Osteoblast (primary cell): ENCODE measurements at places on chromosomes 5 and 9.

- no peak for DNase-seq
Observed at GRCh38 chr5:58937031-58937681, 354.3 kb downstream of the RAB3C start.

- DNase-seq = no peak
Observed at GRCh38 chr5:159956074-159956473, 39.8 kb downstream of the ADRA1B start.

GRCh38 chr9:136078498-136079011, 16.5 kb downstream of the NACC2 start:
- DNase-seq = peak; percentile 55

- peak; percentile 64 for DNase-seq
Observed at GRCh38 chr5:113615708-113616107, 102.2 kb downstream of the YTHDC2 start.

DNA sequence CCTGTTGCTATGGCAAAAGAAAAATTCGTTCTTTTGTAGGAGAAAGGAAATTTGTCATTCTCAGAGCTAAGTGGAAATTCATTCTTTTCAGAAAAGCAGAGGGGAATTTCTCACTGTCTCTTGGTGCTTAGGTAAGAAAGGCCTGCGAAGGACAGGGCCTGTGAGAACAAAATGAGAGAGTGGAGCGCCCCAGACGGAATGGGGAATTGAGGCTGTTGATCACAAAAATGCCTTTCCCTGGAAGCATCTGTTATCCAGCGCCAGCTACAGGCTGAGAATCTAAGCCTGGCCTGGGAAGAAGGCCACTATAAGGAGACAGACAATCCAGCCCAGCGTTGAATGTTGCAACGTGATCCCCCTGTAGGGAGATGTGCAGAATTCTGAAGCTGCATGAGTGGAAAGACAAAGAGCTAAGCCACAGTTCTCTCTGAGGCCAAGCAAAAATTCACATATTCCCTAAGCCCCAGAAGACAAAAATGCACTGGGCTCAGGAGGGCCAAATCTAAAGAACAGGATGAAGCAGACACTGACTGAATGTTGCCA, 44.8 kb upstream of the CLK4 start:
- DNase-seq = no peak

DNA sequence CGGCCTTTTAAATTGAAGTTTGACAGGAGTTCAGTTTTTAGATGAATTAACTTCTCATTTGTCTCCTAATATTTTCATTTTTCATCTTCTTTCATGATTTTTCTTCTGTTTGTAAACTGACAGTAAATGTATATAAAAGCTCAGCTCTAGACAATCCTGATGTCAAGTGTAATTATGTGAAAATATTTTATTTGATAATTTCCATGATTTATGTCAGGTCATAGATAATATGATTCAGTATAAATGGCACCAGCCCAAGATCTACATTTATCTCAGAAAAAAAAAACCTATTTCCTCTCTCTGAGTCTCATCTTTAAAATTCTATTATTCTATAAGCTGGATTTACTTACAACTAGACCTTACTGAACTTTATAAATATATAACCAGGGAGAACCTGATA, 115.7 kb downstream of the MUSK start:
- DNase-seq = no peak

- DNase-seq = no peak
Observed at GRCh38 chr5:37770786-37771185, 69.1 kb downstream of the GDNF start.

DNA sequence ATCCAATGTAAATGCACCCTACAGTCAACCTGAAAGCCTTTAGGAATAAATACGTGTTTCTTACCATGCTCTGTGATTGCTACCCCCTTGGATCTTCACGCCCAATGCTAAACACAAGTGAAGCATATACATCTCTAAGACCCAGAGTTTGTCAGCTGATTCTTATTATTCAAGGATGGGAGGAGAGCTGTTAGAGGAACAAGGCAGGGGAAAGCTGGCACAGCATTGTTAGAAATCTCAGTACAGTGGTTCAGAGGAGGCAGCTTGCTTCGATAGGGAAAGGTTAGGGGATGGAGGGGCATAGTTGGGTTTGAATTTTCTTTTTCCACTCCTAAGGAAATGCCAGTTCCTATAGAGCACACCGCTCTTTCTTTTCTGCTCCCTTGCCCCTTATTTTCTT, 16.7 kb upstream of the TAF11L2 start:
- DNase-seq = no peak

- no peak for DNase-seq
Observed at GRCh38 chr5:86613455-86613854, 4.3 kb upstream of the COX7C start.

DNA sequence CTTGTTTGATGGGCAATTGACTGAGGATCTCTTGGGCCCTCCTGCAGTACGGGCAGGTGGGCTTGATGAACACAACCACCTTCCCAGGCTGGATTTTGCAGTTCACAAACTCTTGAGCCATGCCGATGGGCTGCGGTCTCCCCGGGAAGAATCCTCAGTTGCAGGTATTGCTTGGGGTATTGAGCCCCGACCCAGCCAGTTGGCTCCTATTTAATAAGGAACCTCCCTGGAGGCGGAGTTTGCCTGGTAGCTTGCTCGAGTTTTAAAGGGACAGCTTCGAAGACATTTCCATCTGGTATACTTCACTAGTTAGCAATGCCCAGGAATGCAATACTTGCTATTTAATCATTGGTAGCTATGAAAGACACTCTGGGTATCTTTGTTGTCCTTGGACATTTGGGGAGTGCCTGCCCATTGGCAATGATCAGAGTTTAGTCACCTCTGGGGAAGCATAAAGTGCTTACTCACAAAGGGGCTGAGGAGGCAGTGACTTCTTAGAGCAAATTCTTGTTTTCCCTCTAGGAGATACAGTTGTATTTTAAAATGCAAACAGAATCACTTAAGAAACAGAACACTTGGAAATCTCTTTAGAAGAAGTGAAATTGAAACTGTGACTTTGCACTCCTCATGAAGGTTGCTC, at the start of gene GLRX:
GLRX (minus strand) TSS at position 185 of the 640 bp plus-strand sequence; CDS start at position 121, 64 bp downstream.
- DNase-seq = peak; percentile 88

- no peak for DNase-seq
Observed at GRCh38 chr9:98432134-98432533, 176.7 kb upstream of the TBC1D2 start.
